Activated CD8-positive, alpha-beta memory T cell treated with anti-CD3 and anti-CD28 coated beads for 24 hours (primary cell): ENCODE measurements at places on chromosomes 5 and 9.

GRCh38 chr9:16058131-16058549, 505.3 kb downstream of the CCDC171 start:
- DNase-seq: no peak

DNA sequence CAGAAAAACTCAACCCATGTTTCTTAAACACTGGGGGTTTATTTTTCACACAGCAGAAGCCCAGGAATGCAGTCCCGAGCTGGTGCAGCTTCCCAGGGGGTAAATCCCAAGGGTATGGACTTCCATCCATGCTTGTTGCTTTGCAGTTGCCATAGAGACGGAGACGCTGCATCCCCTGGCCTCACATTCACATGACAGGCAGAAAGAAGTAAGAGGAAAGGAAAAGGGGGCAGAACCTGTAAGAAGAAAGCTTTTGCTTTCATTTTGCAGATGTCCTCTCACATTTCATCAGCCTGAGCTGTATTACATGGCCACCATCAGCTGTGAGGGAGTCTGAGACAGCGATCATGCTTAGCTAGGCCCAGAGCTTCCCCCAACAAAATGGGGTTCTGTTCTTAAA, 321.0 kb downstream of the AGTPBP1 start:
- no peak for DNase-seq

DNA sequence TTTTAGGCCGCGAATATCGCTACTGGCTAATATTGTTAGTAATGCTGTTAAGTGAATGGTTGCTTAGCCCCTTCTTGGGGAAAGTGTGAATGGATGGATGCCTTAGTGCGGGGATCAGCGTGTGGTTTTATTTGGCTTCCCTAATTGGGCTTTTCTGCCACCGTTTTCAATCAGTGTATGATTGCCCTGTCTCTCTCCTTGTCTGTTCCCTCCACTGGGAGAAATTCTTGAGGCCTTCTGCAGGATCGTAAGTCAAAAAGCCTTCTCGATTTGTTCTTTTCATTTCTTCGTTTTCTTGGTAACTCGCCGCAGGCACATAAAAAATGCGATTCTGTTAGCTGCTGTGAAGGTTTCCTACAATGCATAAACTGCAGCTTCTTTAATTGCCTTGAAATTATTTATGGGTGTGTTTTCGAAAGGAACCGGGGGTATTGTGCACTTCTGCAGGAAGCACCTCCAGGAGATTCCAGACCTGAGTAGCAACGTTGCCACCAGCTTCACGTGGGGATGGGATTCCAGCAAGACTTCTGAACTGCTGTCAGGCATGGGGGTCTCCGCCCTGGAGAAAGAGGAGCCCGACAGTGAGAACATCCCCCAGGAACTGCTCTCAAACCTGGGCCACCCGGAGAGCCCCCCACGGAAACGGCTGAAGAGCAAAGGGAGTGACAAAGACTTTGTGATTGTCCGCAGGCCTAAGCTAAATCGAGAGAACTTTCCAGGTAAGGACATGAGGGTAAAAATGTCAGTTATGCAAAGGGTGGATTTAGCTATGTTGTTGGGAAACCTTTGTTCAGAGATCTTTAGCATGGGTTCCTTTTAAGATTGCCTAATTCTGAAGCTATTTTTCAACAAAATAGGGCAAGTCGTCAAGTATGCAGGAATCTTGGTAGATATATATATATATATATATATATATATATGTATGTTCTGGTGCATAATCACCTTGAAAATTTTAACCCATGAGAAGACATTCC, 700 bp downstream of the SKP2 start:
- no peak for DNase-seq

DNA sequence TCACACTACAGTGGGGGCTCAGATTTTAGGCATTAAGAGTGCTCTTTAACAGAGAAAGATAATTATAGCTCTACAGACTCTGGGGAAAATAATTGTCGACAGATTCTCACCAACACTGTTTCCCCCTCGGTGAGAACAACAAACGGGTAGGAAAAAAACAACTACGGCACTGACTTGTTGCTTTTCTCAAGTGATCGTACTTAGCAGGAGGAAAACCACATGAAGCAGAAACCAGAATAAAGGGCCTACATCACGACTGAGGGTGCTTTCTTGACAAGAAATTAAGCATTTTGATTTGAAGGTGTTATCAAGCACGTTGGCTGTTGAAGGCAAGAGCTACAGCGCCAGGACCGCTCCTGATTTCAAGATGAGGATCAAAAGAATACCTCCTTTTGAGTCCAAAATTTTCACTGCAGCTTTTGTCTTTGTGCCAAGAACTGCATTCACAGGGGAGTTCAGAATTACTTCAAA, 27.2 kb upstream of the CER1 start:
- no peak for DNase-seq

GRCh38 chr5:19928562-19929421, 59.2 kb downstream of the CDH18 start:
- no peak for DNase-seq

GRCh38 chr5:155064580-155064979, 51.0 kb downstream of the KIF4B start:
- DNase-seq: no peak

- no peak for DNase-seq
Observed at GRCh38 chr5:136166909-136167308, 26.1 kb downstream of the SMIM32 start.

DNA sequence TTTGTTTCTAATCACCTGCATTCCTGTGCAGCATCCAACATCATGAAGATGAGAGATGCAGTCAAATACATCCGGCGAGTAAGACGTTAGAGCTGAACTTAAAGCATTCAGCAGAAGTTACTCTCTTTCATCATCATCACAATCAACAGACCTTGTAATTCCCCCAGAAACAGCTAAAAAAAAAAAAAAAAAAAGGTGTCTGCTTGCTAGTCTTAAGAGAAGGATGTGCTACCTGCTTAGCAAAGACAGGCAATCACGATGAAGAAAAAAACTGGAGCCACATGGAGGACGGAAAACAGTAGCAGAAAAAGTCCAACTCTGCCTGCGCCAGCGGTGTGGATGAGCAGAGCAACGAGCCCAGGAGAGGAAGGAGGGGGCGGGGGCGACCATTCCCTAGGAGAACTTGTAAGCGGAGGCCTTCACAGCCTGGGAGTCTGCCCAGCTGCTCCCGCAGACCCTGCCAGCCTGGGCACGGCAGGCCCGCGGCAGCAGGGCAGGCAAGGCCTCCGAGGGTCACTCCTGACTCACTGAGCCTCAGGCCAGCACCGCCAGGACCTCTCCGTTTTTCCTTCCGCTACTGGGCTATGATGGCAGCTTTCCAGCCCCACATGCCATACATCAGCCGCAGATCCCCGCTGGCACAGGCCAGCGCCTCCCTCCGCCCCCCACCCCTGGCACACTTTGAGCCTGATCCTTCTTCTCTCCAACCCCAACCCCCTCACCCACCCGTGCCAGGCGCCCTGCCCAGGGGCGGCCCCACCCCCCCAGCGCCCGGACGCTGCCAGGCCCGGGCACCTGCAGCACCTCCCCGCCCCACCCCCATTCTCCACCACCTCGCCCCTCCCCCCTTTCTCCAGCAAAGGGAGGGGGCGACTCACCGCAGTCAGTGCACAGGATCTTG, 1.4 kb downstream of the NRG2 start:
- DNase-seq: peak; percentile 56

DNA sequence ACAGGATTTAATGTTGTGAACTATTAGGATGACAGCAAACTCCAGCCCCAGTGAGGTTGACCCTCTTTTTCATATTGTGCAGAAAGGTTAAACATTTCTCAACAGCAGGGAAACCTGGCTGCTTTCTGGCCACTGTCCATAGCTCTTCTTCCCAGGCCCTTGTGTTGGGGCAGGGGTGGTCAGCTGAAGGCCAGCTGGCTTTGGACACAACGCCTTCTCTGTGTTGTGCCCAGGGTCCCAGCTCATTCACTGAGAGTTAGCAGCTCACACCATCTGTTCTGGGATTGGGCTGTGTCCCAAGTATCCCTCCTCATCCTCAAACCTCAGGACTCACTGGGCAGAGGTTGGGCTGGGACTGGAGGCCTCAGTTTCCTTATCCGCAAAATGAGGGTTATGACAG, 1.3 kb downstream of the FGD3 start:
- peak; percentile 56 for DNase-seq

DNA sequence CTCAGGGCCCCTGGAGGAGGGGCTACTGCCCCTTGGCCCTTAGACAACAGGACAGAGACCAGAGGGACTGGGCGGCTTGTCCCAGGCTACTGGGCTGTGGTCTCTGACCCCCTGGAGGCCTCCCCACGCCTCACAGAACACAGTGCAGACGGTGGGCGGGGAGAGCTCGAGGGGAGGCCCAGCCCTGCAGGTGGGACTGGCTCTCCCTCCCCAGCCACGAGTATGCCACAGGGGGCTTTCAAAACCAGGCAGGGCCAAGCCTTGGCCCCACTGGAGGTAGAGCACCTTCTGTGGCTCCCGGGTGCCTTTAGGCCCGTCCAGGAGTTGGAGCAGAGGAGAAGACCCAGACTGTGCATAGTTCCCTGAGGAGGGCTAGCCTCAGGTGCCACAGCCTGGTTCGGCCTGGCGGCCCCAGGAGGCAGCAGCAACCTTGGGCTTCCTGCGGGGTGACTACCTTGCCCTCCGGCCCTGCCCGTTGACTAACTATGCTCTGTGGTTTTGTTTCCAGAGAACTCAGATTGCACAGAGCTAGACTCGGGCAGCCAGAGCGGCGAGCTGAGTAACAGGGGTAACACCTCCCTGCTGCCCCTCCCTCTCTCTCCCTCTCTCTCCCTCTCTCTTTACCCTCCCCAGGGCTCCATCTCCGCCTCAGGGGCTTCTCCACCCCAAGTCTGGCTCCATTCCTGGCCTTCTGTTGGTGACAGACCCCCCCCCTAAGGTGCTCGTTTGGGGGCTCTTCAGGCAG, 15.5 kb downstream of the CARD19 start:
- peak; percentile 55 for DNase-seq

DNA sequence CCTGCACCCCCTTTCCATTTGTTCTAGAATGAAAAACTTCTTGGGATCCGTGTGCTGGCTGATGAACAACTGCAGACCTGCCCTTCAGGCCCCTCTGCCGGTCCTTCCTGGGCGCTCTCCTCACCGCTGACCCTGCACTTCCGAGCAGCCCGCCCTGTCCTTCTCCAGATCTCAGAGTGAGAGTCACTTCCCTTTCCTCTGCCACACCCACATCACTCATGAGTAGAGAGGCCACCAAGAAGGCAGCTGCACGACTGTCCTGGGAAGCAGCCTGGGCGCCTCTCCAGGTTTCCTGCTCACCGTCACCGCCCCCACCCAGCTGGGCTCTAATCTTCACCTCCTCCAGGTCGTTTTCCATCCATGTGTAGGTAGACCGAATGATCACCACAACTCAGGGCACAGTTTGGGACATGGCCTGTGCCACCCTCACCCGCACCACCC, 35.0 kb upstream of the NSMF start:
- no peak for DNase-seq

- DNase-seq: no peak
Observed at GRCh38 chr5:64822320-64822719, 53.6 kb downstream of the CWC27 start.

DNA sequence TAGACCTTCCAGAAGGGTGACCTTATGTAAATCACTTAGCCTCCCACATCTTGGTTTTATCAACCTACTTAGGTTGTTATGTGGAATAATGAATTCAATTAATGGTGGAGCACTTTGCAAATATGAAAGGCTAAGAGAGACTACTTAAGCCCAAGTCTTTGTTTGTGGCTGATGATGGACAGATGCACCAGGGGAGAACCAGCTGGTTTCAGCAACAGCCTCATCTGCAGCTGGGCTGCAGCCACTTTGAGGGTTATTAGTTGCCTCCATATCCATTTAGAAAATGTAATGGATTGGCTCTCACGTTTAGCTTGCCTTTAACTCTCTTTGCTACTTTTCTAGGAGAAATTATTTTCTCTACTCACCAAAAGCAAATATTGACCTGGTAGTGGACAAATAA, 146.6 kb downstream of the ESM1 start:
- no peak for DNase-seq
